ENCODE measurements at places on chromosomes 11 and 22. TPM values are rescaled to one million over a fixed set of nuclear protein-coding genes. Genes with fewer than 3 reads are reported as not detected.

MEN1 gene
- 20.9 TPM for total RNA-seq

GRCh38 chr11:27331981-27332380, 31.0 kb downstream of the CCDC34 start:
- H3K27me3 ChIP-seq = no peaks in the 10 kb centered on the region
- H3K27ac ChIP-seq = no peak overlapping the region
- H3K4me3 ChIP-seq = no peak overlapping the region
- no peaks in the 10 kb centered on the region for H3K4me1 ChIP-seq

MS4A4E gene
- 9.4 TPM for total RNA-seq

DNA sequence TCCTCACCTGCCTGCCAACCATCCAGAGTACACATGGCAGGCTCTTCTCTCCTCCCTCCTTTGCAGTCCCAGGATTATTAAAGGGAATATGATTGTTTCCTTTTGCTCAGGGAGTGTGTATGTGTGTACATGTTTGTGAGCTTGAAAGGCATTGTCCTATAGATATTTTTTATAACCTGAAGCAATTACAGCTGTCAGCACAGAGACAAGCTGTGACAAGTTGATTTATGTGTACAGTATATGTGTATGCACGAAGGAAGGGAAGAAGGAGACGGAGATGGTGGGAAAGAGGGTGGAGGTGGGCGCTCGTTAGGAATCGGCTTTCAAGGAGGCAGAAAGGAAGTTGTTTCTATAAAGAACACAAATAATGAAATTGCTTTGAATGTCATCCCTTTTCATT, 537.0 kb downstream of the NTM start:
- H3K36me3 ChIP-seq = no peaks in the 10 kb centered on the region
- no peaks in the 10 kb centered on the region for H3K4me1 ChIP-seq
- H3K4me3 ChIP-seq = no peak overlapping the region
- DNase-seq = no peak
- H3K27ac ChIP-seq = no peak overlapping the region
- peaks cover 3% of the 10 kb centered on the region for H3K27me3 ChIP-seq

DNA sequence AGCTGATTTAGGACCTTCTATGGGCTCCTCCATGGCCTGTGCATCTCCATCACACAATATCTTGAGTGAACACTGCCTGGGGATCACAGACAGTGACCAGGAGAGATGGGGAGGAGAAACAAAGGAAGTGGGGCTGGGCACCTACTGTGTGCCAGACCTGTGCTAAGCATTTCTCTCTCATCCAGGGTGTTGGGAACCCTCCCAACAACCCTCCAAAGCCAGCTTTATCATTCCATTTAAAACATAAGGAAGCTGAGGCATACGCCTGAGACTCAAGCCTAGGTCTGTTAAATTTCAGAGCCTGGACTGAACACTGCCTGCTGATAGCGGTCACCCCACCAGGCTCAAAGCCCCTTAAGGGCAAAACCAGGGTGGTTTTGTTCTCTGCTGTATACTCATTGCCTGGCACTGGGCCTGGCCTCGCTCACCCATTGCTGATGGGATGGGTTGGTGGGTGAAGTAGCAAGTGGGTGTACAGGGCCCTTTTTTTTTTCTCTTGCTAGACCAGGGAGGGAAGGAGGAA, 130.1 kb downstream of the MN1 start:
- no peak overlapping the region for H3K4me3 ChIP-seq
- peak overlapping the region; percentile 53 for H3K27ac ChIP-seq
- DNase-seq = no peak
- no peaks in the 10 kb centered on the region for H3K36me3 ChIP-seq
- no peaks in the 10 kb centered on the region for H3K27me3 ChIP-seq

CNIH2 gene
- 0.63 TPM for total RNA-seq

PANX1 gene
- 13.9 TPM for total RNA-seq

DNA sequence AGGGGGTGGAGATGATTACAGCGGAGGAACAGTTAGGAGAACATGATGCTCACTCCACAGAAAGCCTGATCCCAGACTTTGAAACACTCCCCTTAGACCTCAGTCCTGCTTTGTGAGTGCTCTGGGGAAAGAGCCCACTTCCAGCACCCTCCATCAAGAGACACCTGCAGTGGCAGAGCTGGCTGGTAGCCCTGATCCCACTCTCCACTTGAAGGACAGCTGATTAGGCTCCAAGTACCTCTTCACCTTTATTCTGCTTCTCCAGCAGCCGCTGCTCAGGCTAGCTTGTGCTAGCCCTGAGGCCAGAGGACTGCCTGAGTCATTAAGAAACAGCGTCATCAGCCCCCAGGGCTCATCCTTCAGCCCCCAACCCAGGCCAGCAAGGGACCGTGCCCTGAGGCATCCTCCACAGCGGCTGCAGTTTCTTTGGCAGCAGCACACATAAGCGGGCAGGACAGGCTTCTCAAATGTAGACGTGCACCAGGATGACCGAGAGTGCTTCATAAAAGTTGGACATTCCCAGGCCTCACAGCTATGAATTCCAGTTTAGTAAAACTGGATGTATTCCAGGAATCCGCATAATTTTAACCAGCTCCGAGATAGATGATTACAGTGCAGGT, 146.0 kb upstream of the TBCEL start:
- H3K27ac ChIP-seq = no peak overlapping the region
- no peak overlapping the region for H3K4me3 ChIP-seq
- no peaks in the 10 kb centered on the region for H3K36me3 ChIP-seq
- H3K27me3 ChIP-seq = no peaks in the 10 kb centered on the region

- H3K36me3 ChIP-seq = no peaks in the 10 kb centered on the region
- no peak overlapping the region for H3K27ac ChIP-seq
- H3K4me1 ChIP-seq = no peaks in the 10 kb centered on the region
These were observed 881.2 kb downstream of the OPCML start for GRCh38 chr11:132650969-132651720.

DNA sequence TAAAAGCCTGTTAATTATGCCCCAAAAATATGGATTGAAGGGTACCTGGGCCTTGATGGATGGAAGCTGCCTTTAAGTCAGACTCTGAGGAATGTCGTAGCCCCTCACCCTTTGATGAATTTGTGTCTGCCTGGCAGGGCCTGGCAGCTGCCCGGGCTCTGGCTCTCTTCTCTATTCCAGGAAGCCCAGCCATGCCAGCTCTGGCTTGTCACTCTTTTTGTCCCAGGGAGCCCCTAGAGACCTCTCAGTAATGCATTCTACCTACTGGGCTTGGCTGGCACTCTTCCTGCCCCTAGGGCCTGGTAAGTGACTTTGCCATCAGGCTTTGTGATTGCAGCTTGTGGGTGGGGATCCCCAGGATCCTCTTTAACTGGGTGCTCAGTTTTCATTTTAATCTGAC, 103.8 kb downstream of the GRIK4 start:
- H3K36me3 ChIP-seq = no peaks in the 10 kb centered on the region
- H3K4me3 ChIP-seq = no peak overlapping the region
- DNase-seq = no peak
- H3K27ac ChIP-seq = no peak overlapping the region
- H3K27me3 ChIP-seq = peaks cover 3% of the 10 kb centered on the region
- H3K4me1 ChIP-seq = no peaks in the 10 kb centered on the region

GLB1L3 gene
- total RNA-seq = 0.06 TPM

- DNase-seq = no peak
- H3K4me1 ChIP-seq = no peaks in the 10 kb centered on the region
- no peak overlapping the region for H3K27ac ChIP-seq
- H3K36me3 ChIP-seq = no peaks in the 10 kb centered on the region
These were observed 19.0 kb upstream of the OR52K2 start for GRCh38 chr11:4430051-4430450.

DNA sequence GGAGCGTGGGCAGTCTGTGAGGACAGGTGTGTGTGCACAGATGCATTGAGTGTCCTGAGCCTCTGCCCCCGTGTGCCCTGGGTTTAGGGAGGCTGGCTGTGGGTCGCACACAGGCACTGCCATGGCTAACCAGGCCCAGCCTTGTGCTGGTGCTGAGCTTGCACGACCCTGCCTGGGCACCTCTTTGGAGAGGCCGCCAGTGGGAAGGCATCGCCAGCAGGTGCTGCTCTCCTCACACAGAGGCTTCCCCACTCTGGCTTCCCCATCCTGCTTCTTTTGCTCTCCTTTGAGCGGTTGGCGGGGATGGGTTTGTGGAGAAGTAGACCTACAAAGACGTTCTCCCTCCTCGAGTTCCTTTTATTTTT, 4.1 kb downstream of the WNT7B start:
- no peak overlapping the region for H3K4me3 ChIP-seq
- H3K4me1 ChIP-seq = no peaks in the 10 kb centered on the region
- no peak for DNase-seq

- H3K27me3 ChIP-seq = no peaks in the 10 kb centered on the region
- peak; percentile 30 for DNase-seq
- H3K27ac ChIP-seq = peak overlapping the region; percentile 100
- H3K4me3 ChIP-seq = peak overlapping the region; percentile 80
- peaks cover 15% of the 10 kb centered on the region for H3K36me3 ChIP-seq
- peaks cover 38% of the 10 kb centered on the region for H3K4me1 ChIP-seq
These were observed 2.1 kb upstream of the NEAT1 start for GRCh38 chr11:65420506-65420905.

- no peak overlapping the region for H3K27ac ChIP-seq
- no peaks in the 10 kb centered on the region for H3K27me3 ChIP-seq
- no peaks in the 10 kb centered on the region for H3K36me3 ChIP-seq
- no peak overlapping the region for H3K4me3 ChIP-seq
- DNase-seq = no peak
- no peaks in the 10 kb centered on the region for H3K4me1 ChIP-seq
These were observed 97.7 kb downstream of the ARFGAP2 start for GRCh38 chr11:47078751-47079521.

GRCh38 chr11:110376021-110376420, 53.7 kb upstream of the FDX1 start:
- no peaks in the 10 kb centered on the region for H3K4me1 ChIP-seq
- no peak overlapping the region for H3K27ac ChIP-seq
- no peaks in the 10 kb centered on the region for H3K36me3 ChIP-seq
- DNase-seq = no peak
- H3K27me3 ChIP-seq = no peaks in the 10 kb centered on the region

DNA sequence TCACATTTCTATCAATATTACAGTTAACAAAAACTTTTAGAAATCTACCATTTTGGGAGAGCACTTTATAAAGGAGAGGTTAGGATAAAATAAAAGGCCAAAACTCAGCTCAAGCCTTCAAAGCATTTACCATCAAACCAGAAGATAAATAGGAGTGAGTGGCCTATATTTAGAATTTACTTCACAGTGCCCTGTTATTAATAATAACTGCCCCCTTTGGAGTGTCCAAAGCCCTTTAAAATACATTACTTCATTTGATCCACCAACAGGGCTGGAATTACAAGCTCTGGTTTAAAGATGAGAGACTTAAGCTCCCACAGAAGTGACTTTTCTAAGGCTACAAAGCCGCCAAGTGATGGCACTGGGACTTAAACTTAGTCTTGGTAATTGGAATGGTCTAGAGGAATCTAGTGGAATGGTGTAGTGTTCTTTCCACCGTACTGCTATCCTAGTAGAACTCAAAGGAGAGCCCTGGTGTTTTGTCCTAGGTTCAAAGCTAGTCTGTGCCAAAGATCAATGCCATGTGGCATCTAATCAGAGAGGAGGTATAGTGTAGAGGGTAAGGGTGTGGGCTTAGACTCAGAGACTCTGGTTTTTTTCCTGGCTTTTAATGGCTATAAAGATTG, 21.2 kb upstream of the MTMR3 start:
- no peak for DNase-seq
- H3K27ac ChIP-seq = no peak overlapping the region
- no peaks in the 10 kb centered on the region for H3K4me1 ChIP-seq
- no peaks in the 10 kb centered on the region for H3K36me3 ChIP-seq
- no peaks in the 10 kb centered on the region for H3K27me3 ChIP-seq

TEX12 gene
- not detected for total RNA-seq

- H3K4me3 ChIP-seq = no peak overlapping the region
- no peak overlapping the region for H3K27ac ChIP-seq
- H3K4me1 ChIP-seq = no peaks in the 10 kb centered on the region
These were observed 21.4 kb downstream of the KCNQ1OT1 start for GRCh38 chr11:2678396-2678795.

HBG2 gene
- total RNA-seq = not detected

DNA sequence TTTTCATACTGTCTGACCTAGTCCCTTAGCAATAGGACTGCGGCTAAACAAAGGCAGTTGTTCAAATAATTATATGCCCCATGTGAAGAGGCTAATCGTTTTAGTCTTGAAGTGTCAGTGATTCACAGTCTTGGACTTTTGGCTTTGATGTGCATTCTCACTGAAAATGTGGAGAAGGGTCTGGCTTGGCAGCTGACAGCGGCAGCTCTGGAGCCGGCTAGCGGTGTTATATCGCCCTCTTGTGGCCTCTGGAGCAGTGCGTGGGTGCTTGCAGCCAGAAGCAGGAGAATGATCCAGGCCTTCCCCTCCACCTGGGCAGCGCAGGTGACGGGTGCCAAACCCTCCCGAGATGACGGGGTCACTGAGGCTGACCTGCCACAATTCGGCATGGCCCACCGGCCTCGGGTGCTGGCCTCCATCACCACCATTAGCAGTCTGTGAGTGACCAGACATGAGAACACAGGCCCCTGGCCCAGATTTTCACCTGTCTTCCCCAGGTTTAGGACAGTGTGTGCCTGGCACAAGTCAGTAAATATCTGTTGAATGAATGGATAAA, 90.3 kb upstream of the PITPNB start:
- DNase-seq = peak; percentile 88
- H3K36me3 ChIP-seq = no peaks in the 10 kb centered on the region
- H3K4me1 ChIP-seq = no peaks in the 10 kb centered on the region
- no peak overlapping the region for H3K4me3 ChIP-seq
- no peak overlapping the region for H3K27ac ChIP-seq
- no peaks in the 10 kb centered on the region for H3K27me3 ChIP-seq

- DNase-seq = peak; percentile 89
- H3K27me3 ChIP-seq = no peaks in the 10 kb centered on the region
- peak overlapping the region; percentile 34 for H3K27ac ChIP-seq
- no peak overlapping the region for H3K4me3 ChIP-seq
- H3K4me1 ChIP-seq = no peaks in the 10 kb centered on the region
- no peaks in the 10 kb centered on the region for H3K36me3 ChIP-seq
These were observed 768 bp upstream of the CDKN1C start for GRCh38 chr11:2886191-2886894.

- H3K4me1 ChIP-seq = no peaks in the 10 kb centered on the region
- no peak overlapping the region for H3K27ac ChIP-seq
- H3K4me3 ChIP-seq = no peak overlapping the region
- H3K27me3 ChIP-seq = peaks cover 8% of the 10 kb centered on the region
- H3K36me3 ChIP-seq = no peaks in the 10 kb centered on the region
These were observed 5.7 kb upstream of the PVALB start for GRCh38 chr22:36822581-36822980.

Measured in kidney (tissue), 22 donors.